ENCODE measurements at places on chromosomes 13 and 19. TPM values are rescaled to one million over a fixed set of nuclear protein-coding genes. Genes with fewer than 3 reads are reported as not detected.

The ALKBH6 gene
- total RNA-seq, result 12.3 TPM

The MPV17L2 gene
- 9.4 TPM for total RNA-seq

The FXYD3 gene
- not detected for total RNA-seq

The EIF3K gene
- total RNA-seq, result 210 TPM

The TMEM145 gene
- total RNA-seq, result not detected

The SERPINE3 gene
- not detected for total RNA-seq

The SPINT2 gene
- 1.8 TPM for total RNA-seq

The DCT gene
- total RNA-seq, result under 0.01 TPM

The LGALS4 gene
- not detected for total RNA-seq

The MCF2L gene
- 6.5 TPM for total RNA-seq

The ZNF626 gene
- total RNA-seq, result 19.9 TPM

The DNAAF3 gene
- 0.59 TPM for total RNA-seq

The SYNGR4 gene
- not detected for total RNA-seq

The ZNF700 gene
- 9.4 TPM for total RNA-seq

The IGFL1 gene
- total RNA-seq, result not detected

The JUNB gene
- total RNA-seq, result 93.0 TPM

The C19orf73 gene
- total RNA-seq, result not detected

The KLK15 gene
- total RNA-seq, result not detected

- DNase-seq, result peak; percentile 55
Observed at GRCh38 chr19:45350477-45351058, 10.0 kb downstream of the KLC3 start.

GRCh38 chr13:106796280-106797047, 228.5 kb upstream of the ARGLU1 start:
- DNase-seq, result no peak

GRCh38 chr13:39818953-39819352, 163.5 kb downstream of the COG6 start:
- DNase-seq, result no peak

GRCh38 chr13:93882086-93882651, 597.3 kb downstream of the DCT start:
- no peak for DNase-seq

- DNase-seq, result no peak
Observed at GRCh38 chr19:54395685-54396084, 19.6 kb upstream of the TTYH1 start.

GRCh38 chr13:99407906-99408702, 93.2 kb upstream of the TM9SF2 start:
- no peak for DNase-seq

DNA sequence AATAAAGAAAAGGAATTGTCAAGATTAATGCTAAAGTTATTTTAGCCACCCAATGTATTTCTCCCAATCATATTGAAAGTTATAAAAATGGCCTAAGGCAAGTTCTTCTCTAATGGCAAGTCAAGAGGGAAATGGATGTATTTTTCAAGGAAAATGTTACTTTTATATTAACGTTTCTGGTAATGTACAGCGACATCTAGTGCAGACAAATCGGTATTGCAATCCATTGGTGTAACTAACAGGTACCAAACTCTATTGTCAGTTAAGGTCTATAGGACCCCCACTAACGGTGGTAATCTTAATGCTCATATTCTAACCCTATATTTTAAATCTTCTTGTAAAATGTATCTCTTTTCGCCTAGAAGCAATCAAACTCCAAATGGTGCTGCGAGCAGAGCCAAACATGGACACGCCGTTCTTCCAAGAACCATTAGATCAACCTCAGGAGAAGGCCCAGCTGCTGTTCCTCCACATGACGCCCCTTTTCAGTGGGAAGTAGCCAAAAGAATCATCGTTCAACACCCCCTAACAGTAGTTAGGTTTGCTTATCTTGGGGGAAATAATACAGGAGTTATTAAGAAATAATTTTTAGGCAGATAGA, 98.5 kb upstream of the PABPC3 start:
- DNase-seq, result no peak

DNA sequence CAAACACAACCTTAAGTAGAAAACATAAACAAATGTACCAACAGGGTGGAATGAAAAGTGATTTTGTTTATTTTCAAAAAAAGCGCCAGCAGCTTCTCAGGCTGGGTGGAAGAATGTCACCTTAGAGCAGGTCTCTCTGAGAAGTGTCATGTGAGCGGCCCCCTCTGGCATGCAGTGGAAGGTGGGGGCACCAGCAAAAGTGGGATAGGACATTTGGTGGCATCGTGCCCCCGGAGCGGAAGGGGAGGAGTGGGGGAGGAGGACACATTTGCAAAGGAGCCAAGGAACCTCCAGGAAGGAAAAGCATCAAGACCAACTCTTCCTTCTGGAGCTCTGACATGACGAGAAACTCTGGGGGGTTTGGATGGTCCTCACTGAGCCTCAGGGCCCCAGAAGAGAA, 635.3 kb downstream of the UQCRFS1 start:
- DNase-seq, result no peak

- peak; percentile 88 for DNase-seq
Observed at GRCh38 chr19:12790628-12791344, 500 bp upstream of the JUNB start.

DNA sequence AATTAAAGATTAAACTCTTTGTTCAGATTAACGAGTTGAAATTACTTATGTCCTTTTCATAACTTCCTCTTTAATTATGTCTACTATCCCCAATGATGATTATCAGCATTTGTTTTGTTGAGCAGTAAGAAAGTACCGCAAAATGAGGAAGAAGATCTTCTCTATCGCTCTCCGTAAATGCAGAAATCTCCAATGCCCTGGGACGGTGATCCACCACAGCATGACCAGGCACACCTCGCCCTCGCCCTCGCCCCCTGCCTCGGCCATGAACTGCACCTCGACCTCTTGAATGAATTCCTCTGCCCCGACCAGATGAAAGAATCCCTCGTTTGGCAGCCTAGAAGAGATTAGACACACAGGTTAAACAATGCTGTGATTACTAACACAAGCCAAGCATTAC, 69.1 kb downstream of the RBM26 start:
- no peak for DNase-seq

DNA sequence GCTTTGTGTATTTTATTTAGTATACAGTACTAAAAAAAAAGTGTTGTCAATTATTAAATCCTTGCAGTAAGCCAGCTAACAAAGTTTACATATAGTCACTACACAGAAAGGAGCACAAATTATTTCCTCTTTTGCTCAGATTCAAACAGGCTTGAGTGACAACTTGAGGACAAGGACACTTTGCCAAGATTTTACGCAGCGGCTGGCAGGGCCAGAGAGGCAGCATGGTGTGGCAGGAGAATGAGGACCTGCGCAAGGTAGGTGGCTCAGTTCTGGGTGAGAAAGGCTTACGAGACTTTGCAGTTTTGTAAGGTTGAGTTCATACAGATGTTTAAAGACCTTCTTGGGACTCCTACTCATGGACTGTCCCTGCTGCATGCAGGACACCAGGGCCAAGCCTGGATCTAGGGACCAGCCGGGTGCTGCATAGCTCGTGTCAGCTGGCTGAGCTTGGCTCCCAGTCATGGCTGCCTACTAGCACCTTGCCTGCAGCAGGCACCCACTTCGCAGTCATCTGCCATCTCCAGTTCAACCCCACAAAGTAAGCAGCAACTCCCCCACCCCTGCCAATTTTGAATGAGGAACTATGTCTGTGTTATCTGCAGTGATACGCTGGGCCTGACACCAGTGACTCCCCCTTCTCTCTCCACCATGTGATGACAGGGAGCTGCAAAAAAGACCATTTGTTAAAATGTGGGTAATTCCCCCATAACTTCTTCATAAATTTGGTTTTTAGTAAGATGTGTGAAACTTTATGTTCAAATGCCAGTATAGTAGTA, 3.7 kb upstream of the TUBA3C start:
- DNase-seq, result no peak

DNA sequence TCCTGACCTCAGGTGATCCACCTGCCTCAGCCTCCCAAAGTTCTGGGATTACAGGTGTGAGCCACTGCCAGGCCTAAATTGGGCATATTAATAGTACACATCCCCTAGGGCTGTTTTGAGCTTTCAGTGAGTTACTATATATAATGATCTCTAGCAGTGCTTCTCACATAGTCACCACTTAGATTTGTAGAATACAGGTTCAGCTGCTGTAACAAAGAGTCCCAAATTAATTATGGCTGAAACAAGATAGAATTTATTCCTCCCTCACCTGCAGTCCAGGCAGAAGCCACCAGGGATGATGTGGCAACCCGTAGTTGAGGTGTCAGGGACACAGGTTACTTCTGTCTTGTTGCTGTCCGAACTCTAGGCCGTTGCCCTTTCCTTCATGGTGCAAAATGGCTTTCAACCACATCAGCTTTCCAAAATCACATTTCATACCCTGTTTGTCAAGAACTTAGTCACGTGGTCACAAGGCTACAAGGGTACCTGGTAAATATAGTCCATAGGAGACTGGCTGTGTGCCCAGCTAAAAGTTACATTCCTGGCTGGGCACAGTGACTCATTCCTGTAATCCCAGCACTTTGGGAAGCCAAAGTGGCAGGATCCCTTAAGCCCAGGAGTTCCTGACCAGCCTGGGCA, 2.9 kb downstream of the PROSER3 start:
- no peak for DNase-seq

DNA sequence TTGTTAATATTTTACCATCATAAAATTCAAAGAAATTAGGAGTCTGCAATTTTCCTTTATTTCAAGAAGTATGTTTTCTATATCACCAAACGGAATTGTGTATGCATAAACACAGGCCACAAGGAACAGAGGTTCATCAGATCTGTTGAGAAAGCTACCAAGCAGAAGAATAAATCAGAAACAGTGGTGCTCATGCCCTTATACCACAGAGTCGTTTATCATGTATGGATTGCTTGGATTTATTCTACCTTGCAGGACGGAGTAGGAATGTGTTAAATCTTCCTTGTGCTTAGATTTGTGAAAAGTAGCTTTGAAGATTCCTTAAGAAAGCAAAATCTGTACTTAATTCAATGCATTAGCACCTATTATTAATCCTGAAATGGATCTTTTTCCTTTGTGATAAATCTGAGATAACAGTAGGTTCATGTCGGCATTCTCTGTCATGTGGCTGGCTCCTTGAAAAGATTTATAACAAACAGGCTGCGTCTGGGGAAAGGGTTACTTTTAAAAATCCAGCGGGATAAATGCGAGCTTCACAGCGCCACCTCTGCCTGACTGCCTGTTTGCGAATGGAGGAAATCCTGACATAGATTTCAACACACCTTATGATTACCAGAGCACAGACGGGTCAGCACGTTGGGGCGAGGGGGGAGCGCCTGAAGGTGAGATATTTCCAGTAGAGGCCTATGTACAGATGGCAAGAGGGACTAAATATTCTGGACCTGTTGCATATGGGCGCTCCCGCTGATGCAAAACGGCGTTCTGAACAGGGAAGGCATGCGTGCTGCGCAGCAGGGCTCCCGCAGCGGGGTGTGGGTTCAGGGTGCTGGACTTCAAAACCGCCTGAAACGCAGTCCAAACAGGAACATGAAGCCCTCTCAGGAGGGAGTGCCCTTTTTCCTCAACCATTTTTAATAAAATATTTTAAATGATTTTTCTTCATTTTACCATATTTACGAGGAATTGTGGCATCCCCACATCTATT, 445.5 kb upstream of the SGCG start:
- peak; percentile 15 for DNase-seq

GRCh38 chr13:33997574-33997973, 179.6 kb downstream of the RFC3 start:
- DNase-seq, result no peak

DNA sequence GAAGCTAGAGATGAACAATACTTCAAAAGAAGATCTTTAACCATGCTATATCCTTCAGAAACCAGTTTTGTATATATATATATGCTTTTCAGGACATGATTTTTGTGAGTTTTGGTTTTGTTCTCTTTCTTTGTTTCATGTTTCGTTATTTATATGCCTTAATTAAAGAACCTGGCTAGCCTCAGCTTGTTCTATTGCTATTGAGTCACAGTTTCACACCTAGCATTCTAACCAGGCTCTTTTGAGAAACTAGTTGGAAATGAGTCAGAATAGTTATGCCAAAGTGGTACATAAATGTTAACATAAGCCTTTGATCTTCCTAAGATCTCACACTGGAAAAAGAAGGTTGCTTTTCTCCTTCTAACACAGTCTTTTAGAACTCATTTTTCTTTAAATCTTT, 1925.2 kb downstream of the OLFM4 start:
- DNase-seq, result no peak

DNA sequence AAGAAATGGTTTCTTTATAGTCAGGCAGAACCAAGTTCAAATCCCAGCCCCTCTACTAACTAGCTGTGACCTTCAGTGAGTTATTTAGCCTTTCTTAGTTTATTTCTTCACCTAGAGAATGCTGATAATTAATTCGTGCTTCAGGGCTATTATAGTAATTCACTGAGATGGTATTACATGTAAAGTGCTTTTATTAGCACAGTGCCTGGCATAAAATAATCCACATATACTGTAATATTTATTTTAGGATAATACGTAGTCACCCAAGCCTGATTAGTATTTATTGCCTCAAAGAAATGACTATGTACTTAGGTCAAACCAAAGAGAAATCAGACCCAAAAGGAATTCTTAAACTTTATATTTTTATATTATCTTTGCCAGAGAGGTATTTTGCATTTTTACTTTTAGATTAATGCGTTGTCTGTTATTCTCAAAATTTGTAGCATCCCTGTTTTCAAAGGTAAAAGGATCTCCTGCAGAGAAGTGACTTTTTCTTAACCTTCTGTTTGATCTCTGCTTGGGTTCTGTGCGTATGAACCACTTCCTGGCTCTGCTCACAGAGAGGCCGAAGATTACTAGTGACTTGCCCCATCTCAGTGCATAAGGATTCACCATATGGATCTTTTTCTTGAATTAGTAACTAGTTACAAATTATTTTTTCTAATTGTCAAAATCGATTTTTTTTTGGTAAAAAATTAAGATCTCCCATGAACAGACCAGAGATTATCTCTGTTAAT, 19.7 kb downstream of the UBAC2 start:
- no peak for DNase-seq

- peak; percentile 97 for DNase-seq
Observed at GRCh38 chr19:4636151-4636717, 3.1 kb upstream of the TNFAIP8L1 start.

- no peak for DNase-seq
Observed at GRCh38 chr13:39417131-39417530, 185.9 kb downstream of the LHFPL6 start.

GRCh38 chr19:58252102-58252685, 23.5 kb downstream of the ZNF544 start:
- DNase-seq, result no peak

DNA sequence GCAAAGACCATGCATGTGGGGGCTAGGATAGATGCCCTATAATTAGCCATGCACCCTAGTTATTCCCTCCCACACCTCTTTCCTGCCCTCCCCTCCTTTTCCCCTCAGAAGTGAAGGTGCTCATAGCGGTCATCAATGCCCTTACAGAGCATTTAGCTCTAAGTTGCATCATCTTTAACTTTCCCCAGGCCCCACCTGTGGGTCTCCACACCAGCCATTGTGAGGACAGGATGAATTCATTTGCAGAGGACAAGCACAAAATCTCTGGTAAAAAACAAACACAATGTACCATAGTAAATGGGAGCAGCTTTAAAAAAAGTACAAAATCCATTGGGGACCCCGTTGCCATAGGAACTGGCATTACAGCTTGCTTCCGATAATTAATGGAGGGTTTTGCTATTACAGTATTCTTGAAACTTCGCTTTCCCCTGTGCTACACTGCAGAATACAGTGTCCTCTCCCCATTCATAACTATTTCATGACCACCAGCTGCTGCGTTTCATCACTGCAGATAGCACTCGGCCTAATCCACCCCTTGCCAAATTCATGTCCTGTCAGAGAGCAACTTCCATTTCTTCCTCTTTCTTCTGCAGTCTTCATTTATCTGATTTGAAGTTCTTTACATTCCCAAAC, 110.5 kb downstream of the ZDHHC20 start:
- DNase-seq, result no peak

- DNase-seq, result peak; percentile 76
Observed at GRCh38 chr13:27927444-27928352, 7.9 kb downstream of the PDX1 start.
